Activated gamma-delta T cell treated with Interleukin-2 at 50 U/mL for 16 hours (primary cell): ENCODE measurements at places on chromosomes 3 and 15.
A peak's percentile ranks its signal among the peaks of the same experiment; 100 is the strongest.

- no peak for DNase-seq
Observed at GRCh38 chr3:10526366-10526765, 21.0 kb upstream of the ATP2B2 start.

- DNase-seq: no peak
Observed at GRCh38 chr15:81054236-81054635, 53.5 kb downstream of the TLNRD1 start.

- DNase-seq: no peak
Observed at GRCh38 chr15:54150255-54150654, 172.0 kb downstream of the UNC13C start.

- DNase-seq: peak; percentile 12
Observed at GRCh38 chr3:152834776-152835600, at the start of gene P2RY1. Gene P2RY1 (plus strand): TSS chr3:152835131. CDS start chr3:152835783, 652 bp downstream.

GRCh38 chr3:149783576-149783975, 8.8 kb downstream of the ANKUB1 start:
- no peak for DNase-seq

DNA sequence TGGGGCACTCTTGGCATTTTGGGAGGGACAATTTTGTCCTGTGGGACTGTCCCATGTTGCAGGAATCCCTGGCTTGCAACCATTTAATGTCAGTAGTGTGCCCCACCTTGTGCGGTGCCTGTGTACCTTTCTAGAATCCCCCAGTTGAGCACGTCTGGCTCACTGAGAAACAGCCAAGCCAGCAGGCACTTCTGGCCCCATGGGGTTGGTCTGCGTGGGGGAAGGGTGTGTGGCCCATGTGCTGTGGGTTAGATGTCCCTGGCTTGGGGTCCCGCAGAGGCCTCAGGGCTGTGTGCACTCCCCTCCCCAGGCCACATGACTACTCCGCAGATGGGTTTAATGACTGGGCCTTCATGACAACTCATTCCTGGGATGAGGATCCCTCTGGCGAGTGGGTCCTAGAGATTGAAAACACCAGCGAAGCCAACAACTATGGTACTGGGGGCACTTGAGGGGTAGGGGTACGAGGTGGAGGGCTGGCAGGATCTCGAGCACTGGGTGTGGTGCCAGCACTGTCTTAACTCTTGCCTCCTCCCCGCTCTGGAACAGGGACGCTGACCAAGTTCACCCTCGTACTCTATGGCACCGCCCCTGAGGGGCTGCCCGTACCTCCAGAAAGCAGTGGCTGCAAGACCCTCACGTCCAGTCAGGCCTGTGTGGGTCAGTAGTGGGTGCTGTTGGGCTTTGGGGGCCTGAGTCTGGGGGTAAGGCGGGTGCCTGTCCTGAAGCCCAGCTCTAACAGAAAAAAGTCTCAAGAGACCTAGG, 3.7 kb upstream of the FES start:
- no peak for DNase-seq

- DNase-seq: no peak
Observed at GRCh38 chr3:139364549-139364948, 20.7 kb downstream of the MRPS22 start.

GRCh38 chr3:66532160-66532587, 31.4 kb upstream of the LRIG1 start:
- no peak for DNase-seq

GRCh38 chr3:12750658-12751071, 8.4 kb downstream of the TMEM40 start:
- DNase-seq: no peak

DNA sequence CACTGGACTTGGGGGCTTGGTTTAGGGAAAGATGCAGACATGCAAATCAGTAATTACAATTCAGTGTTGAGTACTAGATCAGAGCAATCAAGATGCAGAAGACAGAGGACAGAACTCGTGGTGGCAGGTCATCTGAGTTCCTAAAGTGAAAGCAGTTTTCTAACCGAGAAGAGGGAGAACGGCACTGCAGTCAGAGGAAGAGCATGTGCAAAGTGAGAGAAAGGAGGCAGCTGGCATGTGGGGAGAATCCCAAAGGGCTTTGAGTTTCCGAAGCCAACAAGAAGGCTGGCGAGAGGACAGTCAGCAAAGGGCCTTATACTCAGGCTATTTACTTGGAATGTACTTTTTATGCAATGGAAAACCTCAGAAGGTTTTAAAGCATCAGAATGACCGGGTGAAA, 87.0 kb downstream of the ANP32A start:
- no peak for DNase-seq

- DNase-seq: no peak
Observed at GRCh38 chr3:194040516-194041273, 95.3 kb upstream of the HES1 start.

- no peak for DNase-seq
Observed at GRCh38 chr3:157300094-157300493, 136.6 kb upstream of the PTX3 start.

GRCh38 chr15:88623061-88623460, 1.9 kb downstream of the AEN start:
- DNase-seq: no peak

GRCh38 chr3:54573858-54574257, 354.0 kb downstream of the LRTM1 start:
- no peak for DNase-seq

DNA sequence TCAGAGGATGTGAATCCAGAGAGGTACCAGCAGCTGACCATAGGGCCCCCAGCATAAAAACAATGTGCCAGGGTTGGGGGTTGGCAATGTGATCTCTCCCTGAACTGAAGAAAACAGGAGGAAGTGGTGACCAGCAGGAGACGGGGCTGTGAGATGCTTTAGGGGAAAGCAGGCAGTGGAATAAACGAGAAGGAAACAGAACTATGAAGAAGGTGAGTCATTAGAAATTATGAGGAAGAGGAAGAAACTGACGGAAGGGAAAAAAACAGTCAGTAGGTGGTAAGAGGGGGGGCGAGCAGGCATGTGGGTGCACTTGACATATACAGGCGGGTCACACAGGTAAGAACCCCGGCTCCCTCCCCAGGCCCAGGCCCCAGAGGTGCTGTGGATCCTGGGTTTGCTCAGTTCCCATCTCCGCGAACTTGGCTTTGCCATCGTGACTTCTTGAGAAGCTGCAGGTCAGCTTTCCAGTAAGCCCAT, 42.2 kb upstream of the B3GNT5 start:
- no peak for DNase-seq

DNA sequence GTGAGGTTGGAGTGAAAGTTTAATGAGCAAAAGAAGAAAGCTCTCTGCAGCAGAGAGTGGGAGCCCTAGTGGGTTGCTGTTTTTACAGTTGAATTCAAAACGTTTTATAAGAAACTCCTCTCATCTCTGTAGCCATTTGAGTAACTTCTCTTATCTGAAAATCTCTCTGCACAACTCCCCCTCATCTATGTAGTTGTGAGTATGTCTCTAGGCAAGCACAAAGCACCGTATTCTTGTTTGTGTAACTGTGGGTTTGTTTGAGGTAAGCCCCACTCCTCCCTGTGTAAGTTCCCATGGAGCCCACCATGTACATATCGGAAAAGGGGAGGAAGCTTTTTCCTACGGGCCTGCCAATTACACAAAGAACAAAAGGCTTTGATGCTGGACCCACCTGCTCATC, 56.5 kb upstream of the GOLGA6L2 start:
- no peak for DNase-seq

- no peak for DNase-seq
Observed at GRCh38 chr3:87833039-87833377, 225.8 kb downstream of the CGGBP1 start.

GRCh38 chr15:55168350-55168974, 28.3 kb downstream of the RSL24D1 start:
- peak; percentile 32 for DNase-seq
